ENCODE measurements at places on chromosomes 4 and X.

GRCh38 chrX:153633048-153633447, 14.0 kb upstream of the DUSP9 start:
- DNase-seq: no peak

DNA sequence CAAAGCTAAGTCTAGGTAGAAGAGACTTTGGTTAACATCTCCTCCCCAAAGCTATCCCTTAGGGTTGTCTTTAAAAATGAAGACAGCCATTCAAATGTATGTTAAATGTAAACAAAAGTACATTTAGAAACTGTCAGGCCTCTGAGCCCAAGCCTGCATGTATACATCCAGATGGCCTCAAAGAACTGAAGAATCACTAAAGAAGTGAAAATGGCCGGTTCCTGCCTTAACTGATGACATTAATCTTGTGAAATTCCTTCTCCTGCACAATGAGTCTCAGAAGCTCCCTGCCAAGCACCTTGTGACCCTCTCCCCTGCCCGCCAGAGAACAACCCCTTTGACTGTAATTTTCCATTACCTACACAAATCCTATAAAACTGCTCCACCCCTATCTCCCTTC, 377.9 kb downstream of the FAM133A start:
- no peak for DNase-seq

DNA sequence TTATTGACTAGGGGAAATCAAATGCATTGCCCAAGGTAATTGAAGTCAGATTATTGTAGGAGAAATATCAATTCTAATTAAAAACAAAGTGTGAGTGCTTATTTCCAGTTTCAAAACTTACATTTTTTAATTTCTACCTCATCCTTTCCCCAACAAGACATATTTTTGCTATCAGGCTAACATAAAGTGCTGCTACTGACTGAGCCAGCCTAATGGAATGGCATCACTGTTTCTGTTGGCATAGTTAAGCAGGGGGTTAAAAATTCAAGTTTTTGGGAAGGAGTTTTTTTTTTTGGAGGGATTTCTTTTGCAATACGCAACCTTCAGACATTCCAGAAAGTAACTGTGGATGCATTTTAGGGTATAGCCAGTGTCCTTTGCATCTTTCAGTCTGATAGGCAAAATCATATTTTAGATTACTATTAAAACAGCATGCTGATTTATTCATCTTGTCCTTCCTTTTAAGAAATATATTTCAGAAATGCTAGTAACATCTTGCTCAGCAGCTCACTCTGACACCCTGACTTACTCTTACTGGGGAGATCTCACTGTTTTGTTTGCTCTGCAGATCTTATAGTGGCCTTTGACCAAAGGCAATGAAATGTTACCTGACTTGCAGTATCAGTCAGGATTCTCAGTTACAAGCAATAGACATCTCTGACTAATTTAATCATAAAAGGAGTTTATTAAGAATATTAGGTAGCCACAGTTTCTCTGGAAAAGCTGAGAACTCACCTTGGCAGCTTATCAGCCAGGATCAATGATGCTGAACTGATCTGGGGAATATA, 24.4 kb downstream of the GAB1 start:
- DNase-seq: peak; percentile 54

DNA sequence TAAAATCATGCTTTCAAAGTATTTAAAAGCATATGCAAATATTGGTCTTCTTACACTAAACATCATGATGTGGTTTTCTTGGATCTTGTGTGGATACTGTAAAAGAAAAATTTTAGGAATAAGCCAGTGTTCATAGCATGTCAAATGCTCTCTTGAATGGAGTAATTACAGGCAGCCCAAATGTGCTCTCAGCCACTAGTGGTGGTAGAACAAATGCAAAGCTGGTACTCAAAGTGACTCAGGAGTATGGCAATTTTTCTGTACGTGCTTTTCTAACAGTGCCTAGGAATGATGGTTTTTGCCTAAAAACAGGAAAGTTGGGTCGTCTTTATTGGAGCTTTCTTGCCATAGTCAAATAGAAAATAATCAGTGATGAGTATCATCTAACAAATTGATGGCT, 19.9 kb downstream of the PGRMC2 start:
- no peak for DNase-seq

All from AG08395 (cell line).